ENCODE measurements at places on chromosomes 16 and 17. TPM values are rescaled to one million over a fixed set of nuclear protein-coding genes. Genes with fewer than 3 reads are reported as not detected.

DNA sequence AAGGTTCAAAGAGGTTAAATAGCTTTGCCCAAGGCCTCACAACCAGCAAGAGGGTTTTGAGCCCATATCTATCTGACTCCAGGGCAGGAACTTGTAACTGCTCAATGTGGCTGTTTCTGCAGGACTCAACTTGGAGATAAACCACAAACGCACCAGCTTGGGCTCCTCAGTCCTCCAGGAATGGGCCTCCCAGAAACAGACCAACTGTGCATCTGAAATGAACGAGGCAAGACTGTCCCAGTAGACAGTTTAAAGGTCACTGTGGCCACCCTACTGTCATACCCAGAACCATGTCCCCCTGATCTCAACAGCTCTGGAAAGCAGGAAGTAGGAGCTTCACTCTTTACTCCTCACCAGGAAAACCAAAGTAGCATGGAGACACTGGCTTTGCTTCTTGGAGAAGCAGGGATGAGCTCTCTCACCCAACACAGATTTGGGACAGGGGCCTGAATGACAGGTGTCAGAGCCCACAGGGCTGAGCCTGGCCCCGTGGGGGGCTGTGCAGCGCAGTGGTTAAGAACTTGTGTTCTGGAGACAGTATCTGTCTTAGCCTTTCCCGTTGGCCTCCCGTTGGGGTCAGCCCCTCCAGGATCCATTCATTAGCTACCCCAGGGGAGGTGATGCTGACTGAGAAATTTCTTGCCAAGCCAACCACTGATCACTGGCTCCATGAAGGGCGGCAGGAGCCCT is 2.3 kb upstream of the CALB2 start:
- no peak overlapping the region for H3K27ac ChIP-seq
- peak; percentile 43 for DNase-seq
- H3K4me3 ChIP-seq, result no peak overlapping the region
- H3K4me1 ChIP-seq, result no peaks in the 10 kb centered on the region

DNA sequence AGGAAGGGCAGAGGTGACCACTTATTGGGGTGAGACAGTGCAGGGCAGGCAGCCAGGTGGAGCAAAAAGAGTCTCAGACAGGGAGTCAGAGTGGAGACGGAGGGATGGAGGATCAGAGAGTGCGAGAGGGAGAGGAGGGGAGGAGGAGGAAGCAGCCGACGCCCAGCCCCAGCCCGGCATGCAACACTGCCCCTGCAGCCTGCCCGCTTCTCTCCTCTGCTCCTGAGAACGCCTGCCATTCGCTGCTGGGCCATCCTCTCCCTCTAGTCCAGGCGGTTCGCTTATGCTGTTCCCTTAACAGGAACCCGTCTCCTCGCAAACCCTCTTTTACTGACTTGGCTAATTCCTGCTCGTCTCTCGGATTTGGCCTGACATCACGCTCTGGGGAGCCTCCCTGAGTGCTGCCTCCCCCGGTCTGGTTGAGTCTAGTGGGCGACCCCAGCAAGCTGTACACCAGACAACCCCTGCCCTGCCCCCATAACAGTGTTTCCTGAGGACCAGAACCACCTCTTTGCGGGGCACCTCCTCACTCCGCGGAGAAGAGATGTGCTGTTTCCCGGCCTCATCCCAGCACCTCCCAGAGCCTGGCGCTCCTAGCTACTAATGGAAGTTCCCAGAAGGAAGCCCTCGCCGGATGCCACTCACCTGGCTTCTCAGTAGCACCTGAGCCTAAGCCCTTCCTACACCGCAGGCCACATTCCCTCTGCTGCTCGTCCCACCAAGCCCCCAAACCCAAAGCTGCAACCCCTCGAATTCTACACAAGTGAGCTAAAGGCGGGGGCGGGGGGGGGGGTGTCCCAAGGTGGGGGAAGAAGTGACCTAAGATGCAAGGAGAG is 61.2 kb upstream of the CCL1 start:
- no peaks in the 10 kb centered on the region for H3K4me1 ChIP-seq
- H3K27me3 ChIP-seq, result no peaks in the 10 kb centered on the region
- H3K27ac ChIP-seq, result no peak overlapping the region
- H3K36me3 ChIP-seq, result no peaks in the 10 kb centered on the region
- H3K4me3 ChIP-seq, result no peak overlapping the region

Gene TBC1D3C
- total RNA-seq, result not detected

GRCh38 chr16:81280393-81280792 is 34.4 kb upstream of the GAN start:
- no peak overlapping the region for H3K27ac ChIP-seq
- H3K4me3 ChIP-seq, result no peak overlapping the region
- no peak for DNase-seq
- no peaks in the 10 kb centered on the region for H3K36me3 ChIP-seq
- H3K27me3 ChIP-seq, result peaks cover 1% of the 10 kb centered on the region

- peak; percentile 68 for DNase-seq
- H3K27me3 ChIP-seq, result no peaks in the 10 kb centered on the region
- no peaks in the 10 kb centered on the region for H3K4me1 ChIP-seq
- H3K4me3 ChIP-seq, result no peak overlapping the region
- H3K36me3 ChIP-seq, result no peaks in the 10 kb centered on the region
These were observed 123.6 kb downstream of the OR1D5 start for GRCh38 chr17:2939714-2940351.

DNA sequence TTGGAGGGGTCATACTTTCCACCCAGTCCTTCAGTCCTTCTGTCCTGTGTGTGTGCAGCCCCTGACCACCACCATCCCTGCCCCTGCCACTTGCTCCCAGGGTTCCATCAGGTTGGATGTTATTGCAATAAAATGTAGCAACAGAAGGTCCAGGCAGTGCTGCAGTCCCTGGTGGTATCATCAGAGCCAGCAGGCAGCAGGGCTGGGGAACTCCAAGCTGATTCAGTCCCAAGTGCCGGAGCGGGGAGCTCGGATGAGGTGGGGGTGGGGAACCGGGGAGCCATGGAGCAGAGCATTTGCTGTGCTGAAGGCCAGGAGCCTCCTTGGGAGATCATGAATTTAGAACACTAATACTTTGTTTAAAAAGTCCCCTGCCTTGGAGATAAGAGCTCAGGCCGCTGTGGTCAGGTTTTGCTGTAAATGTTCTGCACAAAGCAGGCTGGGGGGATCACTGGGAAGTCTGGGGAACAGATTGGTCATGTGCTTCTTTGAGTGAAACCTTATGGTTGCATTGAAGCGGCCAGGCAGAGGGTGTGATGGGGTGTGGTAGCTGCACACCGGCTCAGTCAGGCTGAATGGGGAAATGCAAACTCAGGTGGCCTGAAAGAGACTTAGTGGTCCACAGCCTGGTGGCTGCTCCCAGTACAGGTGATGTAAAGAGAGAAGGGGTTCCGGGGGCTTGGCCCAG is 225.9 kb downstream of the SEC14L1 start:
- no peaks in the 10 kb centered on the region for H3K27me3 ChIP-seq
- no peaks in the 10 kb centered on the region for H3K36me3 ChIP-seq
- H3K4me3 ChIP-seq, result no peak overlapping the region
- H3K27ac ChIP-seq, result peak overlapping the region; percentile 79

Gene KRT23
- 0.39 TPM for total RNA-seq

GRCh38 chr16:728131-728889 is 1.4 kb downstream of the HAGHL start:
- H3K36me3 ChIP-seq, result no peaks in the 10 kb centered on the region
- H3K27me3 ChIP-seq, result no peaks in the 10 kb centered on the region
- H3K27ac ChIP-seq, result no peak overlapping the region
- DNase-seq, result peak; percentile 82
- H3K4me3 ChIP-seq, result no peak overlapping the region

GRCh38 chr17:16814439-16814838 is 124.4 kb downstream of the CCDC144A start:
- no peak for DNase-seq
- no peaks in the 10 kb centered on the region for H3K4me1 ChIP-seq
- no peaks in the 10 kb centered on the region for H3K36me3 ChIP-seq
- no peak overlapping the region for H3K27ac ChIP-seq
- no peaks in the 10 kb centered on the region for H3K27me3 ChIP-seq

Measured in aorta (tissue), 5 donors.